T-cell (primary cell): ENCODE measurements at places on chromosomes 16 and 17.

DNA sequence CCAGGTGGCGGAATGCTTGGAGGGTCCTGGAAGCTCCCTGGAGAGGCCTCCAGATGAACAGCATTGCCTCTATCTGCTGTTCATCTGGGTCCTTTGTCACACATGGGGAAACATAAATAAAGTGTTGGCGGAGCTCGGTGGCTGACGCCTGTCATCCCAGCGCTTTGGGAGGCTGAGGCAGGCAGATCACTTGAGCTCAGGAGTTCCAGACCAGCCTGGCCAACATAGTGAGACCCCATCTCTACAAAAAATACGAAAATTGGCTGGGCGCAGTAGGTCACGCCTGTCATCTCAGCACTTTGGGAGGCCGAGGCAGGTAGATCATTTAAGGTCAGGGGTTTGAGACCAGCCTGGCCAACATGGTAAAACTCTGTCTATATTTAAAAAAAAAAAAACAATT is 2.2 kb downstream of the MYADML2 start:
- no peak for DNase-seq

GRCh38 chr16:81657224-81657623 is 121.9 kb upstream of the PLCG2 start:
- no peak for DNase-seq

- no peak for DNase-seq
These were observed 721.9 kb downstream of the WWOX start for GRCh38 chr16:78821335-78821734.

- no peak for DNase-seq
These were observed 219.0 kb downstream of the FTO start for GRCh38 chr16:53922807-53923571.

GRCh38 chr16:77596261-77596660 is 126.1 kb upstream of the NUDT7 start:
- DNase-seq, result no peak

- no peak for DNase-seq
These were observed 28.0 kb downstream of the ZNF423 start for GRCh38 chr16:49827805-49828438.

GRCh38 chr16:87854053-87854906 is 15.0 kb downstream of the SLC7A5 start:
- peak; percentile 40 for DNase-seq

DNA sequence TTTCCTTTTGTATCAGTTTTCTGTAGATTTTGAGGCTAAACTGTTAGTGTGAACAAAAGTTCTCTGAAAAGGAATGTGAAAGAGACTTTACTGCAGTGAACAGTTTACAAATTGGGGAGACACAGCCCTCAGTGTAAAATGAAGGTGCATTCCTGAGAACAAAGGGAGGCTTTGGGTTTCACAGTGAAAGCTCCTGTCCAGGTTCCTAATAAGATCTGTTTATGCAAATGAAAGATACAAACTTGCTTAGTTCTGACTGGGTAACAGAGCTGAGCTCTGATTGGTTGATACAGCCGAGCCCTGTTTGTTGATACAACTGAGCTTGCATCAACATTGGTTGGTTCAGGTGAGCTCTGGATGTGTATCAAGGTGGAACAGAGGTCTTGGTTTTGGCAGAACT is 8.3 kb upstream of the CDRT15 start:
- DNase-seq, result no peak

DNA sequence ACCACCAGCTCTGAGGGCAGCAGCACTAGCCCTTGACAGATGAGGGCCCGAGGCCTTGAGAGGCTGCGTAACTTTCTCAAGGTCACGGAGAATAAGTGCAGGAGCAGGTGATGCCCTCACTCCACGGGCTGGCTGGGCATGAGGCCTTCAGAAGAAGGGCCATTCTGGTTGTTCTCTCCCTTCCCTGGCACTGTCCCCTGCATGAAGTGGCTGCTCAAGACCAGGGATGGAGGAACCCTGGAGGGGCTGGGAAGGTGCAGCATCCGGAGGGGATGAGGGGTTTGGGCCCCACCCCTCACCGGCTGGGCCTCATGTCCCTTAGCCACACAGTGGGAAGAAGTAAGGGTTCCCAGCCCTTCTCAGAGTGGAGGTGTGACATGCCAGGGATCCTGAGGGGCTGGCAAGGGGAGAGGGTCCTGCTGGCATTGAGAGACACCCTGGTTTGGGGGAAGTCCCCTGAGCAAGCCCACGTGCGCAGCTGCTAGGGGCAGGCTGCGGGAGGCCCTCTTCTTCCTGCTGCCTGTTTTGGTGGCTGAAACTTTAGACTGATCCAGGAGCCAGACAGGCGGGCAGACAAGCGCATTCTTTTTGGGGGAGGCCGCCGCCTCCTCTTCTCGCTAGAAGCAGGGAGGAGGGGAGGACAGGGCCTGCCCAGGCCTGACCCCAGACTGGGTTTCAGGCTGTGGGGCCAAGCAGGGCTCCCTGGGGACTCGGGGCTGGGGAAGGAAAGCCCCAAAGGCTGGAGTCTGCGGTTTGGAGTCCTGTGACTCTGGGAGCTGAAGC is 74.0 kb downstream of the N4BP1 start:
- no peak for DNase-seq

DNA sequence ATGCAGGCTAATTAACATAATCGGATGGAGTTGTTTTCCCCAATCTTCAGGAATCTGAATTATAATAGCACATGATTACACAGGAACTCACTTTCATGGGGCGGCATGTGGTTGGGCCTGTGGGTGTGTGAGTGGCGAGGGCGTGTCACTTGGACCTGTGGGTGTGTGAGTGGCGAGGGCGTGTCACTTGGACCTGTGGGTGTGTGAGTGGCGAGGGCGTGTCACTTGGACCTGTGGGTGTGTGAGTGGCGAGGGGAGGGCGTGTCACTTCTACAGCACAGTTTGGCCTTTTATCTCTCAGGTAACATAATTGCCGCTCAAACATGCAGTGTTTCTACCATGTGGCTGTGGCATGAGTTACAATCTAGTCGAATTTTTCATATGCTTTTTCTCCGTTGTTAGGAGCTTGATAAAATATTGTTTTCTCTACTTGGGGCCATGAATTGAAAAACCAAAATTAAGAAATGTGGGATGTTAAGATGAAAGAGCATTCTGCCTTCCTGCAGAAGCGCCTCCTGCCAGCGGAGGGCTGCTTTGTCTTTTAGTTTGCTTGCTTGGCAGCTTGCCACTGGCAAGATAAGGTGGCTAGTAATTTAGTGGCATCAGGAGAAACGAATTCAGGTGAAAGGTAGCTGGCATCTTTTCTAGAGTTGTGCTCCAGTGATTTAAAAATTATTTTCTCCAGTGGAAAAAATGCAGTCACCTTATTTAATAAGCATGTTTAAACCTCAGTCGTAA is 36.2 kb downstream of the USP10 start:
- peak; percentile 12 for DNase-seq

DNA sequence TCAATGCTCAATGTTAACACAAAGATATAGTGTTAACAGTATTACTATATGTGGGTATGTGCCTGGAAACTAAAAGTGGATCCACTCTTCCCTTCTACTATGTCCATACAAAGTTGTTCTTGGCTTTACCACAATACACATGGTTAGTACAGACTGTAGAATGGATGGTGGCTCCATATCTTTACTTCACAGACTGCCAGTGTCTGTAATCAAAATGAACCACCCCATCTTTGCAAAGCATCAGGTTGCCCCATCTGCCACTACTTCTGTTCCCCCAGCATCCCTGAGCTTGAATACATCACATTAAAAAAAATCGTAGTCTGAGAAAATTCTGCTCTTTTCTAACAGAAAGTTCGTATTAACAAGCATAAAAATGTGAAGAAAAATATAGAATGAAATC is 30.0 kb downstream of the USP32 start:
- no peak for DNase-seq

GRCh38 chr17:38464723-38465390 is 36.6 kb downstream of the ARHGAP23 start:
- DNase-seq, result no peak
